ENCODE measurements at places on chromosomes 1 and 21.

- no peak for DNase-seq
Observed at GRCh38 chr1:121418369-121419049, 233.7 kb downstream of the SRGAP2C start.

GRCh38 chr21:32137266-32137665 lies 141.6 kb downstream of the MIS18A start:
- no peak for DNase-seq

- DNase-seq, result no peak
Observed at GRCh38 chr1:242030071-242030470, 31.2 kb upstream of the MAP1LC3C start.

DNA sequence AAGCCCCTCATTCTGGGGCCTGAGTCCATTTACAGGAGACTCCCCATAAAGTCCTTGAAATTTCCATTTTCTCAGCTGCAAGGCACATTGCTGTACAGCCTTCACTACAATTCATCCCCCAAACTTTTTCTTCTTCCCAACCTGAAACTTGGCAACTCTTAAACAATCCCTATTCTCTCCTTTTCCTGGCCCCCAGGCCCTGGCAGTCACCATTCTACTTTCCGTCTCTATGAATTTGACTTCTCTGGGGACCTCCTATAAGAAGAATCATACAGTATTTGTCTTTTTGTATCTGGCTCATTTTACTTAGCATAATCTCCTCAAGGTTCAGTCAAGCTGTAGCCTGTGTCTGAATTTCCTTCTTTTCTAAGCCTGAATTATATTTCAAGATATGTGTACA lies 332.9 kb downstream of the PCP4 start:
- no peak for DNase-seq

DNA sequence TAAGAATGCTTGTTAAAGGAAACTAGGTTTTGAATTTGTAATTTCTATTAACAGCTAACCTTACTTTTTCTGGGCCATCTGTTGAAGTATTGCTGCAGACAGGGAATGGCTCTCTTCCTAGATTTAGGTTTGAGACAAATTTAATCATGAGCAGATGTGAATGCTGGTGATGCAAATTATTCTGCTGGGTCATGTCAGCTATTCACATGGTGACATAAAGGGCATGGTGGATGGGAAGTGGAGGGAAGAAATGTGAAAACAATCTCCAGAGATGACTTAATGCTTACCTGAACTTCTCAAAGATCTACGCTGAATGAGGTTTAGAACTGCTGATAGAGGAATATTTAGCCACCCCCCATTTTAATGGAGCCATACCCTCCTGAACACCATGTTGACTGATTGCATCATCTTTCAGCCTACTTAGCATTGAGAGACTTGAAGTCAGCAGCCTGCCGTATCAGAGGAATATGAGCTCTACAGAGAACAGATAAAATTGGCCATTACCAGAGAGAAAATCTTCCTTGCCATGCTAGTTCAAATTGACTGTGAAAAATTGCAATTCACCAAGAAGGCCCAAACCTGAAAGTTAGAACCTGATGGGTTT lies 138.8 kb downstream of the HHAT start:
- no peak for DNase-seq
